ENCODE measurements at places on chromosomes 12 and 14.

GRCh38 chr14:102826751-102827675, 49.8 kb downstream of the TRAF3 start:
- no peak for DNase-seq

DNA sequence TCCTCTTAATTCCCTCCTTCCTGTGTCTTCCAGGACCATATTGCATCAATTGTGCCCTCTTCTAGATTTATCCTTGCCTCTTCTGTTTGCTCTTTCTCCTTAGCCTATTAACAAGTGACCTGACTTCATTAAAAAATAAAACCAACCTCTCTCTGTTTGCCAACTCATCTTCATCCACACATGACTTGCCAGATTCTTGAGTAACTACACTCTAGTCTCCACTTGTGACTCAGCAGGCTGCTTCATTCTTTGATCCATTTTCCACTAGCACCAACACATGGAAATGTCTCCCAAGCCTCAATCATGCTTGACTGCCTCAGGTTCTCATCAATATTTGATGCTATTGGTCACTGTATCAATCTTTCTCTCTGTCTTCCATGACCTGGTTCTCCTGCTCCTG, 492.4 kb upstream of the TMPO start:
- no peak for DNase-seq

GRCh38 chr14:50013198-50013918, 103.0 kb downstream of the VCPKMT start:
- no peak for DNase-seq

DNA sequence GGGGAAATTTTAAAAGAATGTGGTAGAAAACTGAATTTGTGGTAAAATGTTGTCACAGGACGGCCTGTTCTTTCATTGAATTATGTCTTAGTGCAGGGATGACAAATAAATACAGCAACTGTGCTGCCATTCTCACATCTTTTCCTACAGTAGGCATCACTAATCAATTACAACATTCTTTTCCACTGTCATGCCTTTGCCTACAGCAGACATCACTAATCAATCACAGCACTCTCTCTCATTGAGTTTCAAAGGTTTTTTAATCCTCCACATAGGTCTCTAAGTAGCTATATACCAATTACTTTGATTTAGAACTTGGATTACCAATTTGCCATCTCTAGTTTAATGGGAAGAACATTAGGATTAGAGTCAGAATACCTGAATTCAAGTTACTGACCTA, 30.1 kb downstream of the NTF3 start:
- no peak for DNase-seq

- DNase-seq = no peak
Observed at GRCh38 chr14:61479746-61480502, 158.5 kb downstream of the PRKCH start.

- DNase-seq = no peak
Observed at GRCh38 chr12:99282624-99283023, 364.9 kb upstream of the GARIN6 start.

GRCh38 chr12:108615918-108616317, 17.8 kb downstream of the SELPLG start:
- no peak for DNase-seq

DNA sequence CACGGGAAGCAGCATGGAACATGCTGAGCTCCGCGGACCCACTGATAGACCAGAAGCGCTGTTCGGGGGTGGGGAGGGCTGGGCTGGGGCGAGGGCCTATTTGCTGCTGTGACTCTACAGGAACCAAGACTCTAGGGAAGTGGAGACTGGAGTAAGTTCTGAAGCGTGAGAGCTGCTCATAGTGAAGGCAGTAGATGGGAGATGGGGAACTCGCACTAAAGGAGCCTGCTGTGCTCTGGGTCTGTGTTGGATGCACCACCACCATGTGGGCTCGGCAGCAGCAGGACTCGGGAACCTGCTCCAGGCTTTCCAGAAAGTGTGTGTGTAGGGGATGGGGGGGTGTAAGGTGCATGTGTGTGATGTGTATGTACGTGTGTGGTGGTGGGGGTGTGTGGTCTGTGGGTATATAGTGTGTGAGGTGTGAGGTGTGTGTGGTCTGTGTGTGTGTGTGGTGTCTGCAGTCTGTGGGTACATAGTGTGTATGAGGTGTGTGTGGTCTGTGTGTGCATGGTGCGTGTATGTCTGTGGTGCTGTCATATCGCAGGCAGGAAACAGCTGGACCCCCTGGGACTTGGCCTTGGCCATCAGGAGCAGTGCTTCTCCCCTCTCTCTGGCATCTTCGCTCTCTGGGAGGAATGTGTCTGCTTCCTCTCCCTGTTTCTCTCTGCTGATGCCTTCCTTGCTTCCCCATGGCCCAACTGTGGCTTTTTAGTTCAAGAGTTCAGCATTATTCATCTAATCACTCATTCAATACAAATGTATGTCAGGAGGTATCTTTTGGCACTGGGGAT, 378.9 kb downstream of the FUT8 start:
- DNase-seq = no peak

- DNase-seq = no peak
Observed at GRCh38 chr14:101716956-101717662, 44.4 kb upstream of the PPP2R5C start.

GRCh38 chr14:50363714-50364111, 33.0 kb downstream of the CDKL1 start:
- no peak for DNase-seq
